NT2/D1 (cell line): ENCODE measurements at places on chromosomes 3 and 15.

- DNase-seq: no peak
These were observed 142.7 kb downstream of the GHSR start for GRCh38 chr3:172305552-172305951.

DNA sequence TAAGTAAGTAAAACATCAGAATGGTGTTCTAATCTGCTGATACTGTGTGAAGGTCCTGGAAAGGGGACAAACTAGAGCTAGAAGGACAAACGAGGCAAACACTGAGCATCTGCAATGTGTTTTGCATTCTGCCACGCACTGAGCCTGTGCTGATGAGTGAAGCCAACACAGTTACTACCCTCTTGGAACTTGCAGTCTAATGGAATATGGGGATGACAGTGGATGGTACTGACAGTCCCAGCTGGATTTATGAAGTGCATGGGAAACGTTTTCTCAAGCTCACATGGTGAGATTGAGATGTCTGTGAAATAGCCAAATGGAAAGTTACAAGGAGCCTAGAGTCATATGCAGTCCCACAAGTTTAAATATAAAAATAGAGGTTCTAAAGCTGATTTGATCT lies 86.6 kb downstream of the FOXB1 start:
- no peak for DNase-seq

DNA sequence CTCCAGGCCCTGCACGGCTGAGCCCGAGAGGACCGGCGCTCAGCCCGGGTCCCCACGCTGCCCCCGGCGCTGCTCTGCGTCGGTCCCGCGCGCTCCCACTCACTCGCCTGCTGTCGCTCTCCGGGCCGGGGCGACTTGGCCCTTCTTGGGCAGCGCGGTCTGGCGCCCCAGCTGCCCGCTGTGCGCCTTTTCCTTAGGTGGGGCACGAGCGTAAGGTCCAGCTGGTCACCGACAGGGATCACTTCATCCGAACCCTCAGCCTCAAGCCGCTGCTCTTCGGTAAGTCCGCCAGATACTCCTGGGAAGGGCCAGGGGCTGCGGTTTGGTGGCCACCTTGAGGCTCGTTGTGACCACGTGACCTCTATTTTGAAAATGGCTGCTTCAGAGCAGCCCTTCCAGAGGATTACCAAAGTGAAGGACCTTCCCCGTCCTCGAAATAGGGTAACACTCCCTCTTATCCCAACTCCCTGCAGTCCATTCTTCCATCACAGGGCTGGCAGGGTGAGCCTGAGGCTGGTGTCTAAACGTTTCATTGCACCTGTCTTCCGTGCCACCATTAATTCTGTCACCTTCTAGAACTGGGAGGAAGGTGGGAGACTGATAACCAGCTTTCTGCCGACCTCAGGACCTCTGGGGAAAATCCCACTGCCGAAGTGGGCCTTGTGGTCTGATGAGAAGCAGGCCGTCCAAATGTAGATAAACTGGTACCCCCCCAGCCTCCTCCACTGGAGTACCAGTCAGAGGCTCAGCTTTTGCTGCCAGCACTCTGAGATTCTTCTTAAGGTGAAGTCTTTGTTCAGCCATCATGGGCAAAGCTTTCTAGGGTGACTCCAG lies 812 bp downstream of the P4HTM start:
- no peak for DNase-seq

DNA sequence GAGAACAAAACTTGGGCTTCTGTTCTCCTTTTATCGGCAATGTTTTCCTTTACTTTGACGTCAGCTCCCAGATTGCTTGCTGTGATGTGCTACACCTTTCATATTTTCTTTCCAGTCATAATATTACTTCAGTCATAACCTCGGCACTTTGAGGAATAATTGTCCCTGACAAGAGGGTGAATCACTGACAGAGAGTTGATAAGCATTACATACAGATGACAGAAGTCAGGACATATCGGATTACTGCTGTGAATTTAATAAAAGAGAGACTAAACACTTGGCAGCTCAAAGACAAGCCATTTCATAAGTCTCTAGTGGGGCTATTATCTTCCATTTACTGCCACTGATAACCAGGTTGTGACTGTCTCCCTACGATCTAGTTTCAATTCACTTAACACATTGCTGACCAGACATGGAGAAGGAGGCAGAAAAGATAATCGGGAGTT lies 362.1 kb upstream of the ARRDC4 start:
- no peak for DNase-seq

DNA sequence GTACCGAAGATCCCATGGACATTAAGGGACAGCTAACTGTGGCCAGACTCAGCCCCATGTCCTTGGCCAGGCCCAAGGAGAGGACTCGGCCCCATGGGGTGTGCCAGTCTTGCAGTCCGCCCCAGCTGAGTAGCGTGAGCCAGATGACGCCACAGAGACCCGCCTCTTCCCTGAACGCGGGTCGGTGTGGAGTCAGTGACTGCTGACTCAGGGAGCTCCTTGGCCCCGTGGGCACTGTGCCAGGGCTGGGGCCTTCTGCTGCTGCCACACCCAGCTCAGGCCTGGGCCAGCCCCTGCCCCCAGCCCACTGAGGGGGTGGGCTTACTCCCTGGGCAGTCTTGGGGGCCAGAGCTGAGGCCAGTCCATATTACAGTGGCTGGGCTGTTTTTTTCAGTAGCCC lies 52.8 kb downstream of the PLXNA1 start:
- DNase-seq: no peak

GRCh38 chr3:149765762-149766334 lies 13.6 kb upstream of the COMMD2 start:
- no peak for DNase-seq
